Caudate nucleus (tissue), 63 donors: ENCODE measurements at places on chromosomes 5 and 9.

- DNase-seq: no peak
These were observed 147.6 kb upstream of the SPRY4 start for GRCh38 chr5:142472306-142472951.

GRCh38 chr9:88110026-88110425 is 28.2 kb downstream of the SPATA31C2 start:
- no peak for DNase-seq

DNA sequence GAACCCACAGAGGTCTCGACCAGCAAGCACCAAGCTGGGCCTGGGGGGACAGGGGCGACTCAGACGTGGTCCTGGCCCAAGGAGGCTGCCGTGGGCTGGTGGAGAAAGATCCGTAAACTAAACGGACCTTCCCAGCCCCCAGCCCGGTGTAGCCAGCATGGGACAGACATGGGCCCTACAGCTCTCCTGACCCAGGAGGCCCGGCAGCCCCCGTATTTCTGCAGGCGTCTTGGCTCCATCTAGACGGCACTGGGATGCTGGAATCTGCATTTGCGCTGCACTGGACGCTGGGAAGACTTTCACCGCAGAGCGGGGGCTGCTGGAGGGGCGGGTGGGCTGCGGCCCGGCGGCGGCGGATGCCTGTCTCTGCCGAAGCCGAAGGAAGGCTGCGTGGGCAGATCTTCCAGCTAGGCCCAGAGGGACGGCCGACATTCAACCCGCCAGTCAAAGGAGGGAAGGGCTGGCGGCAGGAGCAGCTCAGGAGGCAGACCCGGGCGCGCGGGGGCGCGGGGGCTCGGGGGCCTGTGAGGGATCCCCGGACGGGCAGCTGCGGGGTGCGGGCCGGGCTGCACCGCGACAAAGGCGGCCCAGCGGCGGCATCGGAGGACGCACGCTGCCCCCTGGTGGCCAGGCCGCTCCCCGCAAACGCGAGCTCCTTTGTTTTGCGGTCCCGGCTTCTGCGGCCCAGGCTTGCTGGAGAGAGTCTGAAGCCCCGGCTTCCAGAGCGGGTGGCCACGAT is 266.2 kb downstream of the NSG2 start:
- DNase-seq: no peak

DNA sequence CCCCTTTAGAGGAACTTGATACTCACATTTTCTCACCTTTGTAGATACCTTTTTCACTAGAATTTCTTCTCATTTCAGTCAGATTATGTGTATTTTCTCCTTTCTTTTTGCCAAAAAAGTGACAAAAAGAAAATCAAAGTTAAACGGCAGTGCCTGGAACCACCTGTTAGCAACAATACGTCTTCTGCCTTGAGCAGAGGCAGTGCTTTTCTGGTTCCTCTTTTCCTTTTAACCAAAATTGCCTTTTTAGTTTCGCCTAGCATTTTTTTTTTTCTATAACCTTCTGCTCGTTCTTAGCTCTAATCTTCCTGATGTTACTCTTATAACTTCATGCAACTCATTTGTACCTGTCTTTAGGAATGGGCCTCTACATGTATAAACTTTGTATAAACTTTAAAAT is 26.1 kb downstream of the SMIM32 start:
- no peak for DNase-seq

DNA sequence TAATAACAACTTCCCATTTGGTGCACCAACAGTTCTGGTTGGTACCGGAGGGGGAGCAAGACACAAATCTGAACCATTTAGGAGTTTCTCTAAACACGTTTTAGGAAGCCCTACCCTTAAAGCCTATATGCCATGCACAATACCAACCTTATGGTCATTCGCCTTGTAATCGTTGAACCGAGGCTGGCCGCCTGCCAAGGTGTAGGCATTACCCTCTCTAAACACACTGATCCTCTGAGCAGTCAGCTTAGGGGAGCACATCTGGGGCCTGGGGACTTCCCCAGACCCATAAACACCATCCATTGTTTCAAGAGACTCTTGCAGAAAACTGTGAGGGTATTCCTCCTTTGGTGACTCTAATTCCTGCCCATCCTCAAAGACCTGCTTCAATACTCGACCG is 328 bp downstream of the GRXCR2 start:
- DNase-seq: no peak

DNA sequence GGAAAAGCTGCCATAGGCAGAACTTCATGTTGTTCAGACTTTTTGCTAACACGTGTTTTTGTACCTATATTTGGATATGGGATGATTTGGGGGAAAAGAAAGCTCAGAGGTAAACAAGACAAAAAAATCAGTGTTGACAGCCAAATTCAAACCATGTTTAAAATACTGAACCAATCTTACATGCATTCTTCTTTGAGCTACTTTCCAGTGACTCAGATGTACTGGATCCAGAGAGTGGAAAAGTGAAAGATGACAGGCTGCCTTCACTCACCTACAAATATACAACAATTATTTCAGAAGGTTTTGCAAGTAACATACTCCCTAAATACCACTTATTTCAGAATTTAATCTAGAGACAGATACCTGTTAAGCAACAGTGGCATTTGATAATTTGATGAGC is 165.7 kb downstream of the MPDZ start:
- DNase-seq: no peak

DNA sequence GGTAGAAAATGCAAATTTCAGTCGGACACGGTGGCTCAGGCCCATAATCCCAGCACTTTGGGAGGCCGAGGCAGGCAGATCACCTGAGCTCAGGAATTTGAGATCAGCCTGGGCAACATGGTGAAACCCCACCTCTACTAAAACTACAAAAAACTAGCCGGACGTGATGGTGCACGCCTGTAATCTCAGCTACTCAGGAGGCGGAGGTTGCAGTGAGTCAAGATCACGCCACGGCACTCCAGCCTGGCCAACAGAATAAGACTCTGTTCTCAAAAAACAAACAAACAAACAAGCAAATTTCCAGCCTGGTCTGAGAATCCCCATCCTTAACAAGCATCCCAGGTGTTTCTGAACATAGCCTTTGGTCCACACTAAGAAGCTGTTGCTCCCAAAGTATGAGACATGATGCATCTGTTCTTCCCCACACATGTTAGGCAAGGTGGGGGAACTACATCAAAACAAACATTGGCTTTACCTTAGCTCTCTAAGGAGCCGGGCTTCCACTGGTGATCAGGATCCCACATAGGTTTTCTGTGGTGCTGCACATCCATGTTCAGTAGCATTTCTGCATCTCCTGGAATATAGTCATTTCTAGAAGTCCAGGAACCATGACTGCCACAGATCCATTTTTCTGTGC is 92.5 kb upstream of the DMRT1 start:
- no peak for DNase-seq

GRCh38 chr5:140725799-140726471 is 25.7 kb downstream of the ZMAT2 start:
- DNase-seq: no peak

DNA sequence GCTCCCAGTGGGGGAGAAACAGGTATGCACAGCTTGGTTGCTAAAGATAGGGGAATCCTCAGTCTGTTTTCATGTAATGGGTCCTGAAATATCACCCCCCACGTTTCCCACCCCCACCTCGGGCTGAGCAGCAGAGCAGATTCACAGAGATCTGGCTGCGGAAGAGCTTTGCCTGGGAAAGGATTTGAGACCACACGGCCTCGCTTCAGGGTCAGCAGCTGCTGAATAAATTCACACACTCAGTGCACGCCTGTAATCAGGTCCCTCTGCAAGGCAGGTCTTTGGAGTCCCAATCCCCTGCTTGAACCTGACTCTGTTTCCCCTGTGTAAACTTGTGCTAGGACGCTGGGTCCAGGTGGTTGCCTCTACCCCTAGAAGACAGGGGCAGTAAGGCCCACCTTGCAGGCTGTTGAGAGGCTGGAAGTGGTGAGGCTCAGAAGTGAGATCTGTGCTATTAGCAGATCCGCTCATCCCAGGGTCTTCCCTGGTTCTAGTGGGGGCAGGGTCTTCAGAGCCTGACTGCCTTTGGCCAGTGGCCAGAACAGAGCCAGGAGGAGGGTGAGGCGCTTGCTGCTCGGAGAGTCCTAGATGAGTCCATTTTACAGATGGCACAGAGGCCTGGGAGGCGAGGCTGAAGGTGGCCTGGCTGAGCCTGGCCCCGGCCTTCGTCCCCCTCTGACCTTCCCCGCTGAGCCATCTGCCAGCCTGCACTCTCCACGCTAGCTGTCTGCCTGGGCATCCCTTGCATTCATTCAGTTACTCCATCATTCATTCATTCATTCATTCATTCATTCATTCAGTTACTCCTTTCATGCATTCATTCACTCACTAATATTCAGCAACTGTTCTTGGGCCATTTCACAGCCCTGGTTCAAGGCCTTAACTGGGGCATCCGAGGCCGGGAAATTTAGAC is 16.7 kb upstream of the NEURL1B start:
- no peak for DNase-seq

DNA sequence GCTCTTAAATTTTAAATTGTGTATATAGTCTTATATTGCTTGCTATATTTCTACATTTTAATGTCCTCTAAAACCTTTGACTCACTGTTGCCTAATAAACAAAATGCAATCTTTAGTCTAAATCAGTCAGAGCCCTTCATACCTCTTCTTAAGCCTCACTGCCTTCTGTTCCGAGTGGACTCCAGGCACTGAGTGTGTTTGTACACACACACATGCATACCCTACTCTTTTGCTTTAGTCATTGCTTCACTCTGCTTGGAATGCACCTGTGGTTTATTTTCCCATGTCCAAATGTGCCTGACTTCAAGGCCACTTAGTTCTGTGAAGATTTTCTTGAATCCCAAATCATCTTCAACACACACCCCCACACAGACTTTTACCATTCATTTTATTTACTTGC is 60.9 kb downstream of the SLC12A2 start:
- no peak for DNase-seq

DNA sequence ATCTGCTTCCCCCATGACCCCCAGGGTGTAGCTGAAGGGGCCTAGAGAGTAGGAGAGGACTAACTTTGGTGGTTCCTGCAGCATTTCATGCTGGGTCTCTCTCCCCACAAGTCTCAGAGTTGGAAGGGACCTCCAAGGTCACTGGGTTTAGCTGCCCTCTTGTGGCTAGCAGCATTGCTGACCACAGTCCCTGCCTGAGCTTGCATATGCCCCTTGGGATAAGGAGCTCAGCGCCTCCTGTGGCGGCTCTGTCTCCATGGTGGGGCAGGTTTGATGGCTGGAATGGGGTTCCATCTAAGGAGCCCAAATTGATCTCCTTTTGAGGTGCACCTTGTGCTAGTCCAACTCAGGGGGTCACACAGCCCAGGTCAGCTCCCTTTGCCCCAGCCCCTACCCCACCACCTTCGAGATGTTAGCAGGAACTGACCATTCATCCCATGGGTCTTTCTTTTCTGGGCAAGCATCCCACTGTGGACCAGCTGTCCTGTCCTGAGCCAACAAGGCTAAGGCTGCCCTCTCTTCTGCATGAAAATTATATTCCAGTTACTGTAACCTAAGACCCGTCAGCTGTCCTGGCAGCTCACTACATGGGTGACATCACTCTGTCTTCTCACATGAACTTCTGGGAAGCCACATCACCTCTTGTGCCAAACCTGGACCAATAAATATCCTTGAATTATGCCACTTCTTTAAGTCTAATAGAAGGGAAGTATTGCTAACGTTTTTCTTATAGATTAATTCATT is 196.2 kb downstream of the HSPA4 start:
- no peak for DNase-seq

GRCh38 chr9:106755736-106756135 is 107.2 kb upstream of the ZNF462 start:
- DNase-seq: no peak

DNA sequence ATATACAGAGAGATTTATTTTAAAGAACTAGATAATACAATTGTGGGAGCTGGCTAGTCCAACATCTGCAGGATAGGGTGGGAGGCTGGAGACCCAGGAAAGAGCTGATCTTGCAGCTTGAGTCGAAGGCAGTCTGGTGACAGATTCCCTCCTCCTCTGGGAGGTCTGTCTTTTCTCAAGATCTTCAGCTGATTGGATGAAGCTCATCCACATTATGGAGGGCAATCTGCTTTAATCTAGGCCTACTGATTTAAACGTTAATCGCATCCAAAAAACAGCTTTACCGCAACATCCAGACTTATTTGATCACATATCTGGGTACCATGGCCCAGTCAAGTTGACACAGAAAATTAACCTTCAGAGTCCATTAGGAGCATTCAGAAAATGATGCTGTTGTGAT is 168.1 kb downstream of the ATPSCKMT start:
- no peak for DNase-seq

GRCh38 chr5:82104872-82105271 is 133.0 kb downstream of the ATG10 start:
- DNase-seq: no peak

DNA sequence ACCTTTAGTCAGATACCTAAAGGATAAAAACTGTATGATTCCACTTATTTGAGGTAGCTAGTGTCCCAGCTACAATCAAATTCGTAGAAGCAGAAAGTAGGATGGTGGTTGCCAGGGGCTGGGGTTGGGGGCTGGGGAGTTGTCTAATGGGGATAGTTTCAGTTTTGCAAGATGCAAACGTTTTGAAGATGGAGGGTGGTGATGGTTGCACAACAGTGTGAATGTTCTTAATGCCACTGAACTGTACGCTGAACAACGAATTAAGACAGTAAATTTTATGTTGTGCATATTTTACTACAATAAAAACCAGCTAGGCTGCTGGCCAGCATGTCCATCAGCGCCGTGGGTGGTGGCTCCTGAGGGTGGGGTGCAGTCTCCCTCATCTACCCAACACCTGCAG is 137.8 kb downstream of the GADD45G start:
- no peak for DNase-seq

DNA sequence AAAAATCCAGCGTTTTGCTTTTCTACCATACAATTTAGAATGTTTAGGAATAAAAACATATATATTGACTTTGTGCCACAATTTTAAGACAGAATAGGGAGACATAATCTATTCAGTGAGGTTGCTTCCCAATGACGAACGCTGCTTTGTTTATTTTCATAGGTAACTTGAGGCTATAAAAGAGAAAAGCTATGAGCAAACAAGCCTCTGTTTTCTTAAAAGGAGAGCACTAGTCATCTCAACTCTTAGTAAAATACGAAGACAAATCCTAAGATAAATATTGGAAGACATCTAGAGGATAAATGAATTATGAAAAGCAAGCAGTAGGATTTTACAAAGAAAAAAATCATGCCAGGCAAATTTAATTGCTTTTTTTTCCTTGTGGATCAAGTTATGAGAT is 363.6 kb downstream of the ANXA1 start:
- no peak for DNase-seq

- no peak for DNase-seq
These were observed 292.2 kb downstream of the CYLC2 start for GRCh38 chr9:103287361-103287760.

DNA sequence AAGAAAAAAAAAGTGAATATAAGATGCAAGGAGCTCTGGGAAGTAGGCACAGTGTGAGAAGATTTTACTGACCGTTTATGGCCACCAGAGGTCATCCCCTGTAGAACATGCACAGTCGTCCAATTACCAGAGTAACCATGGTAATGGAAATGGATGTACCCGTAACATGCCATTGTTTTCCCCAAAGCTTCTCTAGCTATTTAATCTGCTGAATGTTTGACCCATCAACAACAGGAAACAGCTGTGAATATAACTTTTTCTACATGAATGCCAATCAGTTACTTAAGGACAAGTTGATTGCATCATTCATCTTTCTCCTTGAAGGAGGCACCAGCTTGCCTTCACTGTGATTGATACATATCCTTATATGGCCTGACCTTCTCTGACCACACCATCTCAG is 1967.0 kb upstream of the CDH9 start:
- no peak for DNase-seq
